NCI-H510A treated with DMSO at 0.1 percent for 48 hours (cell line): ENCODE measurements at places on chromosomes 2 and 18.

- DNase-seq = peak; percentile 88
These were observed 261.0 kb upstream of the CXCR4 start for GRCh38 chr2:136378712-136379595.

DNA sequence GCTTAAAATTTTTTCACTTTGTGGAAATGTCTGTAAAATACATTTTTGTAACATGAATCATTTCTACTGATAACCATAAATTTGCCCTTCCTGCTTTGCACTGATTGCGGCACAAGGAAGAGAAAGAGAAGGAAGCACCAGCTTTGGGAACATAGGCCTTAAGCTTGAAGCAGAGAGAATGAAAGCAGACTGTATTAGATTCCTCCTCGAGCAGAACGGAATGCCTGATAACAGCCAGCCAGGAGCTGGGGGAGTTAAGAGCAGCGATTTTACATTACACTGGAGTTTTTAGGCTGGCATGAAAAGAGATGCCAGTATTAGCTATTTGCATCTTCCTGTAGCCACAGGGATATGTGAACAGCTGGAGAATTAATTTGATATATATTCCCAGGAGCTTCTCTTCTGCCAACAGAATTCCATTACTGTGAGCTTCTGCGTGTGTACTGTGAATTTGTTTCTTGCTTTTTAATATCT, 33.5 kb downstream of the CRIM1 start:
- no peak for DNase-seq

DNA sequence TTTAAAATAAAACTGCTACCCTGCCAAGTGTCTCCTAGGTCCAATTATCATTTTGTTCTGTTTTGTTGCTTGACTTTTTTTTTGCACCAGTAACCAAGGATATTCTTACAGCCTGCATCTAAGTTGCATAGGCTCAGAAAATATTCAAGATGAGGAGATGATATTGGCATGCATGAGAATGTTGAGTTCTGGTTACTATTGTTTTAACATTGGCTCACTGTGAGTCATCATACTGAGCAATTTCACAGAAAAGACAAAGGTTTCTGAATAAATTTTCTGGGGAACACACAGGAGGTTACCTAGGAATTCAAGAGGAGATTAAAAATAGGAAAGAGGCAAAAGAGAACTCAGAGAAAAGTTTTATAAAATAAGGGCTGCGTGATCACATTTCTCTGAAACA, 84.8 kb upstream of the POU3F3 start:
- DNase-seq = no peak

DNA sequence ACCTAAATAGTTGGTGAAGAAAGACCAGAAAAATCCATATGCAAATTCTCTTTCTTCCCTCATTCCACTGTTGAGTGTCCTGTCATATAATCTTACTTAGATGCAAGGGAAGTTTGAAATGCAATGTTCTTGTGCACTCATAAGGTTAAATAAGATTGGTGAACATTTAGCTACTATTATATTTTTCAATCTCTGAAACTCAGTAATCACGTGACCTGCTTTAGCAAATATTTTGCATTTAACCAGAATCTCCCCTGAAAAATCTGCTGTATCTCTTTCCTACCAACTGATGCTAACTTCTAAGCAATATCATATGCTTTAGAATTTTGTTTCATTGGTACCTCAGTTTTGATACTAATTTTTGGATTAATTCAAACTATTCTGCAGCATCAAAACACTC, 533.2 kb downstream of the RIT2 start:
- no peak for DNase-seq

GRCh38 chr2:229641676-229642075, 72.7 kb downstream of the DNER start:
- DNase-seq = no peak

DNA sequence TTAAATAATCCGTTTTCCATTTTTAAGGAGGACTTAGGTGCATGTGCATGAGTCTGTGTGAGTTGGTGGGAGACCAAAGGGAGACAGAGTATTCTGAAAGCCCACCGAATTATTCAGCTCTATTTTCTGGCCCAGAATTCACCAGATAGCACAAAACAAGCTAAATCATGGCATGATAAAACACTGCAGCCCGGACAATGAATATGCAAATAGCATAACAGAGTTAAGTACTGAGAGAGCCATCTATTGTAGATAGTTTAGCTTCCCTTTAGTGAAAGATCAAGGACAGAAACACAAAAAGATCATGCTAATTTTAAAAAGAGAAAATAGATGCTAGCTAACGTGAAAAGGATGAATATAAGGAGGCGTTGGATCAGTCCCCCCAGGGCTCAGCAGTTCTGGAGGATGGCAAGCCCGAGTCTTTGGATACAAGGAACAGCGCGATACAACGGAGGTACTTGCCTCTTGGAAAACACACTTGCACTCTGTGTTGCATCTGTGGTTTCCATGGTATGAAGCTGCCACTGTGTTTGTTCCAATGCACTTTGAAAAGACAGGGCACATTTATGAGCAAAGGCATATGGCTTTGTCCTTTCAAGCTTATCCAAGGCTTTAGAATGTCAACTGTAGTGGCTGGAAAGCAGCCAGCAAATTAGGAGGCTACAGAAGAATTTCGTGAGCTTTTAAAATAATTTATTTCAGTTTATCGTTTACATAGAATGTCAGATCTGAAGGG, 119.9 kb downstream of the LYPD1 start:
- peak; percentile 62 for DNase-seq

DNA sequence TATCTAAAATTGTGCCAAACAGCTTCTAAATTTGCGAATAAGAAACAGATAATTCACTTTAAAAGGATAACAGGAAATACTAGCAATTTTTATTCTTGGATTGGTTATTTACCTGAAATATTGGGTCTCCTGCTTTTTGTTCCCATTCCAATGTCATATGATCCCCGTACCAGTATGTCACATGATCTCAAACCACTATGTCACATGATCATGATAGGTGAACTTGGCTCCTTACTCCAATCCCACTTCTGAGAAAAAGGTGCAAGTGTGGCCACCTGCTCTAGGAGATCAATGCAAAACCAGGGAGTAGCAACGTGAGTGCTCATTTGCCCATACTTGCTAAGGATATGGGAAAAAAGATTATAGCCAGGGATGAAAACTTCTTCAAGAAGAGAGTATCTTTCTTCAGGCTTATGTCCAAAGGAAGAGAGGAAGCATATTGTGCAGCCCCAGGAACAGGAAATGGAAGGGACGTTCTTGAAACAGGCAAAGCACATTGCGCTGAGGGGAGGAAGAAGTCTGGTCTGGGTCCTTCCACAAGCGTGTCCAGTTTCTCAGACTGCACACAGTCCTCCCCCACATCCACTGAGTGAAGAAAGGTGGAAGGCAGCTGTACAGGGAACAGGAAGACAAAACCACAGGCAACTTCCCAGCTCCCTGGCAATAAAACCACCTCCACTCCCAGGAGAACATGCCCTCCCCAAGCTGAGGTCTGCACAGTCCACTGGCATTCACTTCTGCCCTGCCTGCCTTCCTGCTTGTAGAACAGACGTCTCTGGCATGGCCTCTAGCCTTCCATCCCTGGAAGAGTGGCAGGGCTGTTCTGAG, at the start of gene LYG2:
Gene LYG2, minus strand, starts transcription at position 176 of the 828 bp plus-strand sequence. CDS start 1,406 bp downstream, outside the sequence.
- DNase-seq = no peak

DNA sequence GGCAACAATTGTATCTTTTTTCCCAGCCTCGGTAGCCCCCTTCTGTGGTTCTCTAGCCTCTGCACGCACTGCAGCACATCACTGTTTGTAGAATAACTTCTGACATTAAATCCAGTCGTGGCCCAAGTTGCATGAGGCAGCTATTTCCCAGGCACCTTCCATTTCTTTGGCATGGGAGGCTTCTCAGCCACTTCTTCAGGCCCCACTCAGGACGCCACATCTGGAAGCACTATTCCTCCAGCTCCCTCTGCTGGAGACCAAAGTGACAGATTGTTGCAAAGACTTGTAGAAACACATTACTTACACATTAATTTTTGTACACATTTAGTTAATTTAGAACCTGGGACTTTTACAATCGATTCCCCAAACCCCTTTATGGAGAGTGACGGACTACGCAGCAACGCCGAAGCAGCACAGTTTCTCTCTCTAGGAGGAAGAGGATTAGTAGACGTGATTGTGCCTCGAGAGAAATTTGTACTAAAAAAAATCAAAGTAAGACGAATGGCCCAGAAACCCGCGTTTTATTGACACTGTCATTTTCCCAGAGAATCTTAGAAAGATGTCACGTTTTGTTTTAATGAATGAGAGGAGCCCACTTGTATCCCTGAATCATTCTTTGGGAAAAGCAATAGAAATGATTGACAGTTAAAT, 57.8 kb upstream of the RGPD5 start:
- peak; percentile 8 for DNase-seq

DNA sequence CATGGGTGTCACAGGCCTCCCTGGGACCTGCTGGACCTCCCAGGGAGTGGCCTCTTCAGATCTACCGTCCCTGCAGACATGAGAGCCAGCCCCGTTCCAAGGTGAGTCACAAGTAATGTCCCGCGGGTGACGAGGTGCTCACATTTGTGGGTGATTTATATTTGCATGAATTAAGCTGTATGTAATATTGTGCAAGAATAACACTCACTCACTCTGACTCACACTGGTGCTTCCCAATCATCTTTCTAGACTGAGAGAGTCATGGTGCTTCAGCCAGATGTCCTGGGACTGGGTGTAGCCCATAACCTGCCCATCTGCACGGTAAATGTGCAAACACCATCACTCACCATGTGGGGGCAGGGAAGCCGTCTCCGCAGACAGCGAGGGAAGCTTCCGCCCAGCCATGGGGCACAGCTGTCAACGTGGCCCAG, 347.5 kb upstream of the SALL3 start:
- DNase-seq = no peak

DNA sequence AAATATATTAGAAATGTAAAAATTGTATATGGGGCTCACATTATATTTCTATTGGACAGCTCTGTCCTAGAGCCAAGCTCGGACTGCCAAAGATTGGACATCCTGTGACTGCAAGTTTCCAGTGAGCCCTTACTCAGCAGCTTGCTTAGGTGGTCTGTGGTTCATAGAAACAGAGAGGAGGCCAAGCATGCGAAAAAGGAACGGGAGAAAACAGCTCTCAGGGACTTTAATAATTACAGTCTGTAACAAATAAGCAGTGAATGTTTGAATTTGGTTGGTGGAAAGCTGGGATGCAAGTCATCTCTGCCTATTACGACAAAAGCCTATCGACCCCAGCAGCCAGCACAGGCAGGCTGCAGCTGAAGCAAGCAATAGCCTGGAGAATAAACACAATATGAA, 35.6 kb downstream of the WIPF1 start:
- no peak for DNase-seq

- DNase-seq = peak; percentile 18
These were observed 4.0 kb downstream of the BAZ2B start for GRCh38 chr2:159612255-159612901.

DNA sequence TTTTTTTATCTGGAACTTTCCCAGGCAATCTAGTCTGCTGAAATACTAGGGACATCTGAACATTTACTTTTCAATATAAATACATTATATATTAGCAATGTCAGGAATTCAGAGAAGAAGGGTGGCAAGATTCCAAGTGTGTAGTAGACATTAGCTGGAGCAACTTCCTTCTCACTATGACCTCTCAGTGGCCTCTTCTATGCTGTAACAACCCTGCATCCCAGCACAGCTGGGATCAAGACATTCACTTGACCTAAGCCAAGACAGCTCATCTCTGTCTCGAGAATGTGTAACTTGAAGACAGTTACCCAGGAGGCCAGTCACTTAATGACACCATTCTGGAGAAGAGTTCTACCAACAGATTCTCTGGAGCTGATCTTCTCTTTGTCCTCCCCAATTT, 61.7 kb upstream of the RALBP1 start:
- no peak for DNase-seq

DNA sequence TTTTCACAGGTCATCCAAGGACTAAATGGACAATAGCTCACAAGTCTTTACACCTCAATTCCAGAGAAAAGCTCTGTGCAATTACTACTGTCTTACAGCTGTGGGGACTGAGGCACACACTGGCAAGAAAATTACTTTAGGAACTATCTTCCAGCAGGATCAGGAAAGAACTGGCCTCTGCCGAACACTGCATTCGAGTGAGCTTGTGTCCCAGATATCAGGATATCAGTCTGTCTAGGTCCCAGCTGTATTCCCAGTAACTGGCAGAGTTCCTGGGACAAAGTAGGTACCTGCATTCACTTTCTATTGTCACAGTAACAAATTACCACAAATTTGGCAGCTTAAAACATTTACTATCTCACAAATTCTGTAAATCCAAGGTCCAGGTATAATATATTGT, 183.7 kb downstream of the IRS1 start:
- no peak for DNase-seq

DNA sequence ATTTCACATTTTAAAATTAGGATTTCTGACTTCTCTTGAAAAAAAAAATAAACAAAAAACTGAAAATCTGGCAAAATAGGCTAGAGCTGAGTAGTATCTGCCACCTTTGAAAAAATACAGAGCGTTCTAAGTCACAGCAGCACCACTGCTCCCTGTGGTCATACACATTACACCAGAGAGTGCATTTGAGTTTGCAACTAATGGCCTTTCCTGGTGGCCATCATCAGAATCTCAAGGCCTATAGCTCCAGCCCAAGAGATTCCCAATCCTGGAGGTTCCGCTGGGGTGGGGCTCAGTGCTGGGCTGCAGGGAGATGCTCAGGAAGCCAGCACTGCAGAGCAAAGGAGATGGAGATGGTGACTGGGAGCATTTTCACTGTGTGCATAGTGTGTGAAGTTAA, 17.5 kb downstream of the SMYD1 start:
- DNase-seq = no peak

DNA sequence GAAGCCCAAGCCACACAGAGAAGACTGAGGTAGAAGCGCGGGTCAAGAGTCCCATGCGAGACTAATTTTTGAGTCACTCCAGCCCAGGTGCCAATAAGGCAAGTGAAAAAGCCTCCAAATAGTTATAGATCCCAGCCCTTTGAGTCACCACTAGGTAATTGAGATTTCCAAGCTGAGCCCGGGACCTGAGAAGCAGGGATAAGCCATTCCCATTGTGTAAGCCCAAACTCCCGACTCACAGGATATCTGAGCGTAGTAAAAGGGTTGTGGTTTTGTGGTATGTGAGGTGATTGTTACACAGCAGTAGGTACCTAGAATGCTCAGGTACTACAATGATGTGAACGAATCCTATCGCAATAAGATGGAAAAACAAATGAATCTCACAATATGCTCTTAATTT, 560.7 kb downstream of the DSC3 start:
- no peak for DNase-seq

DNA sequence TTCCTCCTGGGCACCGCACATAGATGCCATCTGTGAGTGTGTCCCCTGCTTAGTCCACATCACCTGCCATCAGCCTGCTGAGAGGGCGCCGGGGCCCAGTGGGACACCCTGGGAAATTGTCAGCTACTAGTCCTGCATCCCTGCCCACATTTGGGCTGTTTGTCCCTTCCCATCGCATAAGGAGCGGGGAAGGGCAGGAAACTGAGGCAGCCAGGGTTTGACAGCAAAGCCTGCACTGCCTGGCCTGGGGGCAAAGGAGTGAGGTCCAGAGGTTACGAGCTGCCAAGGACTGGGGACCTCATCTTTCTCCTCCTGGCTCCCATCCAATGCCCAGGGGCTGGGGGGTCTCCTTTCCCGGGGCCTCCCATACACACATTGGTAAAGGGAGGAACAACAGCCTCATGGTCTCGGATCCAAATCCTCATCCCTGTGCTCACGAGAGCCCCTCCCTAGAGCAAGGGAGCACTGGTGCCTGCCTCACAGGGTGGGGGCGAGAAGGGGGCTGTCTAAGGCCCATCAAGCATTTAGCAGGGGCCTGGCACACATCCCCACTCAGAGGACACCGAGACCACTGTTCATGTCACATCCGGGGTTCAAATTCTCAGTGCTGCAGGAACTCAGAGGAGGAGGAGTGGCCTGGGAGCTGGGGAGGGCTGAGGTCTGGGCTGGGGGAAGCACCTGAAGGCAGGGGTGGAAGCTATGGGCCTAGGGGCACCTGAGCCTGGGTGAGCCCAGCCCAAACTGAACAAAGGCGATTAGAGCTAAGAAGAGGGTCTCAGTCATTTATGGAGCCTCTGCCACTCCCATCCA, 113.8 kb downstream of the SMAD7 start:
- no peak for DNase-seq
